ENCODE measurements at places on chromosomes 4 and X.

- DNase-seq = no peak
These were observed 924 bp downstream of the EPHA5 start for GRCh38 chr4:65669111-65670019.

DNA sequence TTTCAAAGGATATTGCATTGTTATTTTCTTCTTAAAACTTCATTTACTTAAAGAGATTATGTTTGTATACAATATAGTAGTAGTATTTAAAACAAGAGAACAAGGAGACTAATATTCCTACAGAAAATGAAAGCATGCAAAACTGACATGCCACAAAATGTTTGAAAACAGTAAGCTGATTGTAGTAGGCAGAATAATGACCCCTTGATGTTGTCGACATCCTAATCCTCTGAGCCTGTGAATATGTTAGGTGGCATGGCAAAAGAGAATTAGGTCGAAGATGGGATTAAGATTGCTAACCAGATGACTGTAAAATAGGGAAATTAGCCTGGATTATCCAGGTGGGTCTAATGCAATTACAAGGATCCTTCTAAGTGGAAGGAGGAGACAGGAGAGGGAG is 522.2 kb upstream of the NR3C2 start:
- DNase-seq = no peak

DNA sequence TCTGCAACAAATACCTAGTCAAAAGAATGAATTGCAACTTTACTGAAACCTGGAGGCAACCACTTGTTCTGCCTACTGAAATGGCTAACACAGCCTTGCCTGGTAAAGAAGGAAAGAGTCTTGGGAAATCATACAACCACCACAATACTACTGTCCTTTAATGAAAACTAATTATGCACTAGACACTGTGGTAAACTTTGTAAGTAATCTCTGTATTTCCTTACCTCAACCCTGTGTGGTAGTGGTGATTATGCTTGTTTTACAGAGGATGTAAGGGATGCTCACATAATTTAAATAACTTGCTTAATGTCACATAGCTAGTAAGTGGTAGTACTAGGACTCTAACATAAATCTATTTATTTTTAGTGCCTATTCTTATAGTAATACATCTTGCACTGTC is 44.7 kb downstream of the TMEM156 start:
- DNase-seq = no peak

DNA sequence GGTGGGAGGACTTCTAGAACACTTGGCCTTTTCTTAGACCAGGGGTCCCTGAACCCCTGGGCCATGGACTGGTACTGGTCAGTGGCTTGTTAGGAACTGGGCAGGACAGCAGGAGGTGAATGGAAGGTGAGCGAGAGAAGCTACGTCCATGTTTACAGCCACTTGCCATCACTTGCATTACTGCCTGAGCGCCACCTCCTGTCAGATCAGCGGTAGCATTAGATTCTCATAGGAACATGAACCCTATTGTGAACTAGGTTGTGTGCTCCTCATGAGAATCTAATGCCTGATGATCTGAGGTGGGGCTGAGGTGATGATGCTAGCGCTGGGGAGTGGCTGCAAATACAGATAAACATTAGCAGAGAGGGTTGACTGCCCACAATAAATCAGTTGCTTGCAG is 100.9 kb upstream of the IGFBP7 start:
- DNase-seq = no peak

- DNase-seq = no peak
These were observed 2201.6 kb upstream of the TENM3 start for GRCh38 chr4:180041576-180041975.

GRCh38 chr4:30837131-30837539 is 117.0 kb downstream of the PCDH7 start:
- DNase-seq = no peak

DNA sequence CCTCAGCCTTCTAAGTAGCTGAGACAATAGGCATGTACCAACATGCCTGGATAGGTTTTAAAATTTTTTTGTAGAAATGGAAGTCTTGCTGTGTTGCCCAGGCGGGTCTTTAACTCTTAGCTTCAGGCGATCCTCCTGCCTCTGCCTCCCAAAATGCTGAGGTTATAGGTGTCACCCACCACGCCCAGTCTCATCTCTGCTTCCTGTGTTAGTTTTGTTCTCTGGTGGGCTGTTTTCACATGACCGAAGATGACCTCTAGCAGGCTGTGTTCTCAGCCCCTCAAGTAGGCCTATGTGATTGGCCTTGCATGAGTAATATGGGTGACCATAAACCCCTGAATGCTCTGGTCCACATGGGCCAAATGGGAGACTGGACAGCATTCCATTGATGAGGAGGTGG is 56.8 kb upstream of the MSANTD1 start:
- no peak for DNase-seq

DNA sequence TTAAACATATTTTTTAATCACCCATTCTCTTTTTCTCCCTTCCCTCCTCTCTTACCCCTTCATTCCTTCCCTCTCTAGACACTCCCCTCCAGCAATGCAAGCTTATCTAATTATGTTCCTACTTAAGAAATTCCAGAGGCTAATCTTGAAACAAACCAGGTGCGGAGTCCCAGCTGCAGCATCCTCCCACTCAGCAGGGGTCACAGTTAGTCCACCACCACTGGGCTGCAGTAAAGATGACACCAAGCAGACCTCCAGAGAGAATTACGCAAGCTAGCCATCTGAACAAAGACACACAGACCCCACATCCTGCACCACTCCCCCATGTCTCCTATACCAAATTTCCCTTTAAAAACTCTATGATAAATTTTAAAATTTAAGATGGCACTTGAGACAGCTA is 13.9 kb upstream of the SEC24B start:
- no peak for DNase-seq

GRCh38 chr4:156803056-156803455 is 168.5 kb downstream of the PDGFC start:
- DNase-seq = no peak

- no peak for DNase-seq
These were observed 103.6 kb upstream of the BCOR start for GRCh38 chrX:40201329-40201885.

DNA sequence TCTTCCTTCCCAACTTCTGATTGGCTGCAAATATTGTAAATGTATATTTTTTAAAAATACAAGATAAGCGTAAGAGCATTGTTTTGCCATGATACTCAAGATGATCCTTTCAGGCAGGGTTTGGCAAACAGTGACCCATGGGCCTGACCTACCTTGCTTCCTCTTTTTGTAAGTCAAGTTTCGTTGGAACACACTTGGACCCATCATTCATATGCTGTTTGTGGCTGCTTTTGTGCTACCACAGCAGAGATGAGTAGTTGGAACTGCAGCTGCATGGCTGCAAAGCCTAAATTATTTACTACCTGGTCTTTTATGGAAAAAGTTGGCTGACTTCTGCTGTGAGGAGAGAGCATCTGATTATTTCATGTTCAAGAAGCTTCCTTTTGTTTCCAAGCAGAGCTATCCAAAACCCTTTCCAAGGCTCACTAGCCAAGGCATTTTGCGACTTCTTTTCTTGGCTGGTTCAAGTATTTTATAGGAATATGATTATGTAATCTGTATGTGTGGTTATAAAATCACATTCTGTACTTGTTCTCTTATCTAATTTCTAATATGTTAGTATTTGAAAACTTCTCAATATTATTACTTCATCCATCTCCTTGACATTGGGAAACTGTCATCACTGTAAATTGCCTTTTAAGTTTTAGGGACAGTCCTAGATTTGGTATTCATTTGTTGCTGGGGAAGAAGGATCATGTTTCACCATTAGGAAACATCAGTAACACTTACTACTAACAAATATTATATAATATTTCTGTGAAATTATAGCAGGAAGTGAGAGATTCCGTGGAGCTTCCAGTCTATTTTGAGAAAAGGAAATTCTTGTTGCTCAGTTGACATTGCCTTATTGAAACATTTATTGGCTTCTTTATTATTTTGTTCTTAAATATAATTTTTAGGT is 109.2 kb downstream of the ARHGAP10 start:
- DNase-seq = no peak

GRCh38 chr4:148091896-148092295 is 350.3 kb downstream of the NR3C2 start:
- DNase-seq = no peak

GRCh38 chr4:129978315-129978714 is 882.4 kb downstream of the C4orf33 start:
- DNase-seq = no peak

DNA sequence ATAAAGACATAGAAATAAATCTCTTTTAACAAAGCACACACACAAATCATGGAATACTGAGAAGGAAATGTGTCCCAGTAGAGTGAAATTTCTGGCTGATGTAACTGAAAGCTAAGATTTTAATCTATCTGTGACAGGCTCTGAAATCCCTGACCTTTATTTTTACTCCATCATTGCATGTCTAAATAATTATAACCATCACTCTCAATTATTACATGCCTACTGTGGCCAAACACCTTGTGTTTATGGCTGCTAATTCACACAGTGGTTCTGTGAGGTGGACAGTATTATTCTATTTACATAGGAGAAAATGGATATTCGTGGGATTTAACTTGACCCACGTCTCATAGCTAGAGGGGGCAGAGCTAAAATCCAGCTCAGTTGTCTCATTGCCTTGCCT is 438.1 kb downstream of the TLL1 start:
- DNase-seq = no peak

DNA sequence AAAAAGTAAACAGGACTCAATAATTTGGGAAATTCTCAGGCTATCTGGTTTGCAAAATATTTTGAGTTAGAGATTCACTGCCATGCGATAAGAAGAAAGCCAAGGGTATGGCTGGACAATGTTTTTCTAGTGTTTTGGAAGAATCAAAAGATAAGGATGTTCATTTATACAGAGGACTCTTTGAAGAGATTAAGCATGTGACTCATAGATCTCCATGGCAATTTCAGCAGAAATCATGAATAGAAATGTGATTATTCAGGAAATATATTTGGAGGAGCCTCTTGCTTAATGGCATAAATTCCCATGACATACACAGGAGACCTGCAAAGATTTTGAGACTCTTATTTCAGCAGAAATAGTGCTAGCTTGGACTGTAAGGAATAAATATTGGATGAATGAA is 16.7 kb upstream of the FRAS1 start:
- DNase-seq = no peak

DNA sequence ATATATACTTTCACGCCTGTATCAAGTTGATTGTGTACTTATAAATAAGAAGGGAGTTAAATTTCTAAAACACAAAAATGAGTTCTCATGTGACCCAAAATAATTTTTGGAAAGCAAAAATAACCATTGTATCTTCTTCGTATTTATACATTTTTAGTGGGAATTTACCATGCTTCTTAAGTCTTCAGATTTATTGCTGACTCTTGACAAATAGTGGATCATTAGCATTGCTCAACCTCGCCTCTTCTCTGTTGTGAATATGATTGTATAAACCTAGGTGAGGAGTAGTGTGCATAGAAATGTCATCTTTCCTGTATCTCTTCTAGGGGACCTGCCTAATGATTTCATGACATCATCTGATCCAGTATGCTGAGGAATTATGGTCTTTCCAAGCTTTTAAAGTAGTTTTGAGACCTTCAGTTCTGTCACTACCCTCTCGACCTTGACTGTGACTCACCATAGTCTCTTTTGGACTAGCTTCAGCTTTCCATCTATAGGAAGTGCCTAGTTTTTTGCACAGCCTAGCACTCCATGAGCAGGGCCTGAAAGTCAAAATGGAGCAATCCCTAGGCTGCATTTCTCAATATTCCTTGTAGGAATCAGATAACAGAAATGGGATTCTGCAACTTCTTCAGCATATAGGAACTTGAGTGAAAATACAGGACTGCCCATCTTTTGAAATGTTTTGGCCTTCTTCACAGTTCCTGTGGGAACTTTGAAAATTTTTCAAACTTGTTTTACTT is 157.6 kb downstream of the ARX start:
- no peak for DNase-seq

- no peak for DNase-seq
These were observed 24.5 kb downstream of the REPS2 start for GRCh38 chrX:16970977-16971376.

DNA sequence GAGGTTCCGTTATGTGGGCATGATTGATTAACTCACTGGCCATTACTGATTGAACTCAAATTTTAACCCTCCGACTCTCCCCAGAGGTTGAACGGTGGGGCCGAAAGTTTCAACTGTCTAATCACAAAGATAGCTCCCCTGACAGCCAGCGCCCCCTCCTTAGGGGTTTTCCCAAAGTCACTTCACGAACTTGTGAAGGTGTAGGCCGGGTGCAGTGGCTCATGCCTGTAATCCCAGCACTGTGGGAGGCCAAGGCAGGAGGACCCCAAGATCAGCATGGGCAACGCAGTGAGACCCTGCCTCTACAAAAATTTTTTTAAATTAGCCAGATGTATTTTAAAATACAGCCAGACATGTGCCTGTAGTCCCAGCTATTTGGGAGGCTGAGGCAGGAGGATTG is 39.8 kb upstream of the RBM47 start:
- no peak for DNase-seq

GRCh38 chr4:105147553-105148161 is 981 bp downstream of the TET2 start:
- DNase-seq = no peak

GRCh38 chr4:121706595-121707021 is 9.8 kb upstream of the ANXA5 start:
- no peak for DNase-seq

GRCh38 chr4:169272265-169272886 is 1.6 kb upstream of the SH3RF1 start:
- no peak for DNase-seq

- no peak for DNase-seq
These were observed 174.9 kb downstream of the CHIC2 start for GRCh38 chr4:53889326-53890055.

DNA sequence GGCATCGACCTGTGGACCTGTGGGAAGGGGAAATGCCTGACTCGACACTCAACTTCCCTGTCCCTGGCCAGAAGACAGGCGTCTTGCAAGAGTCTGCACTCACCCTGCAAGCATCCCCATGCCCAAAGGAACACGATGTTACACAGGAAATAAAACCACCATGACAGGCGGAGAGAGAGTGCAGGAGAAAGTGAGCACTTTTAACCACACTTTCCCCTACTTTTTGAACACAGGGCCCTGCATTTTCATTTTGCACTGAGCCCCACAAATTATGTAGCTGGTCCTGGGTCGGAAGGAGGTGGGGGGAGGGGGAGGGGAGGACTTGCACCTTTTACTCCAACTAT is 13.8 kb upstream of the MAN2B2 start:
- no peak for DNase-seq

DNA sequence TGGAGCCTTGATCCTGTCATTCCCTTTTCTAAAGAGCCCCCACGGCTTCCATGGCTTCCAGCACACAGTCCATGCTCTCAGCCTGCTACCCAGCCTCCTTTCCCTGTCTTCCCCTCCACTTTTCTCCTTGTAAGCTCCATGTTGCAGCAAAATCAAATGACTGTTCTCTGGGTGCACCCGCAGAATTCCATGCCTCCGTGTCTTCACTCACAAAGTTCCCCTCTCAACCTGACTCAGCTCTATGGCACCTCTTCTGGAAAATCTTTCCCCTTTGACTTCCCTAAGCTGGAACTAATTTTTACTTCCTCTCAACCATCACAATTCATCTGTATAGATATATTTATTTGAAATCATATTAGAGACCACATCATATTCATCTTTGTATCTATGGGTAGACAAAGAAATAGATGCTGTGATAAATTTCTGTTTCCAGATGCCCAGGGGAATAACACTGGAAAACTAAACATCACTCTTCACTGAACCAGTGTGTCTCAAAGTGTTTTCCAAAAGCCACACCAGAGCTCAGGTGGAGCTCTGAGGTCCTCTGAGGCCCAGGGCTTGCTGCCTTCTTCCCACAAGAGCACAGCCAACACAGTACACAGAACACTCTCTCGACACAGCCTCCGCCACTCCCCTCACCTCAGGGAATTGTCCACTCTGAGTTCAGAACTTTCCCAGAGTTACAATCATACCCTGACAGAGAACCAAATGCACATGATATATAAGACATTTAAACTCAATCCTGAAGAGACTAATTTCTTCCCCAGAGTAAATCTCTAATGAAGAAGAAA is 3.3 kb downstream of the SETD7 start:
- DNase-seq = no peak

Measured in activated CD4-positive, CD25-positive, alpha-beta regulatory T cell (primary cell).